ENCODE measurements at places on chromosomes 1 and 21.

DNA sequence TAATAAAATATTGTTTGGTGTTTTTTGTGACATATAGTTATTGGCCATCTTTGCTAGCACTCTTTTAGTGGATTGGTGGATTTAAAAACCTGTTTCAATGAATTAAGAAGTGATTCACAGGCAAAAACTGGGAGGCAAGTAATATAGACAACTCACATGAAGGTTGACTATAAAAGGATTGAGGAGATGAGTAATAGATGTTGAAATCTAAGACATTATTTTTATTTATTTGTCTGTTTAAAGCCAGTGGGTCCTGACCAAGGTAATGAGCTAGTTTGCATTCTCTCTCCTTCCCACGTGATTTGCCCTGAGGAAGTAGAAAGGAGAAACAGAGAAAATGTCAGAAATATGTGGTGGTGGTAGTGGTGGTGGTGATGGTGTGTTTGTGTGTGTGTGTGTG, 351.5 kb upstream of the ZP4 start:
- DNase-seq: no peak

DNA sequence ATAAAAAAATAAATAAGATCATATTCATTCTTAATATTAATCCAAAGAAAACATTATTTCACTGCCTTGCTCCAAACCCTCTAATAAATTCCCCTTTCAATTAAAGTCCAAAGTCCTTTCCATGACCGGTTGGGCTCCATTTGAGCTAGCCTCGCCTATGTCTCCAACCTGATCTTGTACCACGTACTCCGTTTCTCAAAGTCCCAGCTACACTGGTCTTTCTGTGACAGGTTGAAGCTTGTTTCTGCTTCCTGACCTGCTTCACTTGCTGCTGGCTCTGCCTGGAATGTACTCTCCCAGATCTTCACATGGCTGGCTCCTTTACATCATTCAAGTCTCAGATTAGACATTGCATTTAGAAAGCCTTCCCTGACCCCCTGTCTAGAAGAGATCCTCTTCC, 16.4 kb downstream of the RPL5 start:
- DNase-seq: no peak

- no peak for DNase-seq
Measured at GRCh38 chr1:182672487-182672836, 11.9 kb downstream of the RGS8 start.

- DNase-seq: no peak
Measured at GRCh38 chr1:243748227-243748626, 101.8 kb downstream of the AKT3 start.

- DNase-seq: no peak
Measured at GRCh38 chr1:27253596-27253995, 19.2 kb downstream of the WDTC1 start.

All from nucleus accumbens (tissue), 56 donors.